ENCODE measurements at places on chromosomes 6 and 20.

- peak; percentile 99 for DNase-seq
Observed at GRCh38 chr20:3811467-3812258, 8.7 kb upstream of the AP5S1 start.

DNA sequence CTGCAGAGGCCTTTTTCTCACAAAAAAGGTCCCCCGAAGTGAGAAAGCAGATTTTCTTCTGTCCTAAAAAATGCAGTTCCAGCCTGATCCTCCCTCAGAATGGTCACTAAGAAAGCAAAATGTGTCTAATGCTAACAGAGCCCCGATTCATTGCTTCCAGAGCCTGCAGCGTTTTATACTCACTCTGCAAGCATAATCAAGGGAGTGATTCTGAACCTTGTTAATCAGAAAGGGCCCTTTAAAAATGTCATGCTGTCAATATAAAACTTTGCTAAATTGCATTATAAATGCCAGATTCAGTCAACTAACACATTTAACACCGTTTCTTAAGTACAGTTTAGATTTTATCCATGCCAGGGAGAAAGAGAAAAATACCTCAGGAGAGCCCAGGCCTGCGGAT lies 202.8 kb downstream of the CD83 start:
- no peak for DNase-seq

GRCh38 chr6:150546457-150546856 lies 53.2 kb upstream of the PLEKHG1 start:
- DNase-seq = no peak

- DNase-seq = no peak
Observed at GRCh38 chr6:87785229-87785862, 83.3 kb upstream of the AKIRIN2 start.

DNA sequence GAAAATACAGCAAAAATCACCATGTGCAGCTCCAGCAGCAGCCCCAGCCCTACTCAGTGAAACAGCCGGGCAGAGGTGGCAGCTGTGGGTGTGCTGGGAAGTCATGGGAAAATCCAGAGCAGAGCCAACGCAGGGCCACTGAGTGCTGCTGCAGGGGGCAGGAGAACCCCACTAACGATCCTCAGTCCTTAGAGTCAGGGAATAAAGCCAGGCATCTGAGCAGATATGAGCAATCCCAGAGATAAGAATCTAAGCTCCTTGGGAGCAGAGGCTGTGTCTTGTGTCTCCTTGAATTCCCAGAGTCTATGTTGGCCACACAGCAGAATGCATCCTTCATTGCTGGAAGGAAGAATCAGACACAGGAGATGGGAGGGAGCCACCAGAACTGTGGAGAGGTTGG lies 493.1 kb upstream of the MAP3K7 start:
- DNase-seq = no peak

GRCh38 chr20:20327746-20328145 lies 40.2 kb upstream of the INSM1 start:
- DNase-seq = no peak

GRCh38 chr6:133609415-133610226 lies 279.3 kb upstream of the TCF21 start:
- DNase-seq = no peak

DNA sequence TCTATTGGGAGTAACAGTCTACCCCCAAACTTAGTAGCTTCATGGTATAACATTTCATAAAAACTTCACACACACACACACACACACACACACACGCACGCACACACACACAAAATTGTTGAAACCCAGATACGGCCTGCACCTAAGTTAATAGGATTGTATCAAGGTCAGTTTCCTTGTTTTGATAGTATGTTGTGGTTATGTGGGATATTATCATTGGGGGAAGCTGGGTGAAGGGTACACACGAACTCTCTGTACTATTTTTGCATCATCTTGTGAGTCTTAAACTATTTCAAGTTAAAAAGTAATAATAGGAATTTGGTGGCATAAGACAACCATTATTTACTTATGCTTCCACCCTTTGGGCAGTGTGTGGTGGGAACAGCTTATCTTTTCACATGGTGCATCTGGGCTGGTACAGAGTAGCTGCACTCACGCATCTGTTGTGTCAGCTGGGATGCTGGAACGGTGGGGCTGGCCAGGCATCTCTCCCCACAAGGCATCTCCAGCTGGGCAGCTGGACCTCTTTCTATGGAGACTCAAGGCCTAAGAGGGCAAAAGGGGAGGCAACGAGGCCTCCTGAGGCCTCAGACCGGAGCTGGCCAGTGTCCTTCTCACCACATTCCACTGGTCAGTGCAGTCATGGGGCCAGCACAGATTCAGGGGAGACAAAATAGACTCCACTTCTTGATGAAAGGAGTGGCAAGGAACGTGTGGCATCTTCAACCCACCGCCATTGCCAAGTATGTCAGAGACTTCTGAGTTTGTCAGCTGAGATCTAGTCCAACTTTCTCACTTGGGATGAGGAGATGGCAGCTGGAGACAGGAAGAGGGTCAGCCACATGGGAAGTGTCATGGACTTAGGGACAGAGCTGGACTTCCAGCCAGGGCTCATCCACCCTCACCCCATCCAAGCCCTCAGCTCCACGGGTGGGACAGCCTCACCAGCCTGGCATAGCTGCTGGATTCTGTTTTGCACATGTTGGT lies 20.5 kb upstream of the IP6K3 start:
- DNase-seq = no peak

DNA sequence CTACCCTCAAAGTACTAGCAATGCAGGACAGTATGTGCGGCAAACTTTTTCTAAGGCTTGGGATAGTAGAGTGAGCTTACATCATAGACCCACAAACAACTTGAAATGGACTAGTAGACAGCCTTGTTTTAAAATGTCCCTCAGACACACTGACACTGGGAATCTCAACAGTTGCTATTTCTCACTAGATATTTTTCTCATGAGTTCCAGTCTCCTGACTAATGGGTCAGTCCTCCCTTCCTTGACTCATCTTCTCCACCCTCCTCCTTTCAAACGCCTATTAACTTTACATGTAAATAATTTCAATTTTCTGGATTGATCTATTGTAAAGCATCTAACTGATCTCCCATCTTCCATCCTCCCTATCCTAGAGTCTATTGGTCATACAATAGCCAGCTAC lies 308.3 kb upstream of the PREP start:
- DNase-seq = no peak

GRCh38 chr20:59515013-59515905 lies 89.1 kb upstream of the PHACTR3 start:
- peak; percentile 78 for DNase-seq

GRCh38 chr6:46254946-46255345 lies 84.2 kb upstream of the ENPP5 start:
- no peak for DNase-seq
